Peyer's patch (tissue), 4 donors: ENCODE measurements at places on chromosomes 1 and 21.

GRCh38 chr1:219876798-219877209, 51.6 kb downstream of the SLC30A10 start:
- no peak for DNase-seq

- no peak for DNase-seq
Measured at GRCh38 chr1:151806170-151806569, 951 bp upstream of the LINGO4 start.

GRCh38 chr1:8015036-8015808, 10.9 kb downstream of the ERRFI1 start:
- no peak for DNase-seq

GRCh38 chr1:202661136-202661845, 49.0 kb downstream of the SYT2 start:
- no peak for DNase-seq

GRCh38 chr1:112712191-112712590, 2.9 kb downstream of the PPM1J start:
- DNase-seq, result no peak

GRCh38 chr1:36076979-36077573, 6.8 kb upstream of the TEKT2 start:
- no peak for DNase-seq

GRCh38 chr1:6129313-6129712, 50.8 kb downstream of the CHD5 start:
- no peak for DNase-seq

GRCh38 chr1:181086926-181087325, 1.6 kb upstream of the IER5 start:
- no peak for DNase-seq

DNA sequence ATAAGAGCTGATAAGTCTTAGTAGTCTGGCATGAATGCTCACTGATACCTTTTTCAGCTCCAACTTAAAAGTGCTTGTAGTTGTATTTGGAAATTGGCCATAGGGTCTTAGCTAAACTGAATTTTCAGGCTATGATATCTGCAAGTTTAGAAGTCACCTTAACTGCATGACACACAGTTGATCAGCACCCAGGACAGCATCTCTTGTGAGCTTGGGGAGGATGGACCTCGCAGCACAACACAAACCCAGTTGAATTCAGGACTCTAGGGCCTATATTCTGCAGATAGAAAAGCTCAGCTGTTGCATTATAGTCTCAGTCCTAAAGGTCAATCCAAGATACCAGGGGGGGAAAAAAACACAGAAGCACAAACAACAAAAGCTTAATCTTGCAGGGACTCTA, 394.3 kb downstream of the KCNH1 start:
- DNase-seq, result no peak

DNA sequence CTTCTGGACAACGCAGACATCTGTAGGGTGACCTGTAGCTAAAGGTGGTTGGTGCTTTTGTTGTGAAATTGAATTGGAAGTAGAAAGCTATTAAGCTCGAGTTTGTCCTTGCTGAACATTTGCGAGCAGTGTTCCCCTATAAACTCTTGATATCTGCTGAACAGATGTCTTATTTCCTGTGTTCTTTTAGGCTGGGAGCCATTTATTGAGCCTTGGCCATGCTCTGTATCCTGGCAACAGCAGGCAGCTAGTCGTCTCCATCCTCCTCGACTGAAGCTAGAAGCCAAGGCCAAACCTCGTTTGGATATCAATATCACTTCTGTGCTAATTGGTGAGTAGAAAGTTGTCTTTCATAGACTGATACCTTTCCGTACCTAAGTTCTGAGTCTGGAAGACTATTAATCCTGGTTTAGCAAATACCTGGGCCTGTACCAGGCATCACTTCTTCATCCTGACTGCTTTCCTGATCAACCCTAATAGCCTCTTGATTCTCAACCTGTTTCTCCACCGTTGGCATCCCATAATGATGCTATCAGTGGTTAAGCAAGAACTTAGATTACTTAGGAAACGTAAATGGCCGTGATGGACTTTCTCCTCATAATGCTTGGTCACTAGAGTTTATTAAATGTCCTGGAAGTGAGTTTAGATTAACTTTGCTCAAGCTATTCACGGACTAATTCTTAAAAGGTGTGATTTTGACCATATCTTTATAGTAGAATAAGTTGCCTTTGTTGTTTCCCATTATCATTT, 103.4 kb downstream of the VPS13D start:
- no peak for DNase-seq

DNA sequence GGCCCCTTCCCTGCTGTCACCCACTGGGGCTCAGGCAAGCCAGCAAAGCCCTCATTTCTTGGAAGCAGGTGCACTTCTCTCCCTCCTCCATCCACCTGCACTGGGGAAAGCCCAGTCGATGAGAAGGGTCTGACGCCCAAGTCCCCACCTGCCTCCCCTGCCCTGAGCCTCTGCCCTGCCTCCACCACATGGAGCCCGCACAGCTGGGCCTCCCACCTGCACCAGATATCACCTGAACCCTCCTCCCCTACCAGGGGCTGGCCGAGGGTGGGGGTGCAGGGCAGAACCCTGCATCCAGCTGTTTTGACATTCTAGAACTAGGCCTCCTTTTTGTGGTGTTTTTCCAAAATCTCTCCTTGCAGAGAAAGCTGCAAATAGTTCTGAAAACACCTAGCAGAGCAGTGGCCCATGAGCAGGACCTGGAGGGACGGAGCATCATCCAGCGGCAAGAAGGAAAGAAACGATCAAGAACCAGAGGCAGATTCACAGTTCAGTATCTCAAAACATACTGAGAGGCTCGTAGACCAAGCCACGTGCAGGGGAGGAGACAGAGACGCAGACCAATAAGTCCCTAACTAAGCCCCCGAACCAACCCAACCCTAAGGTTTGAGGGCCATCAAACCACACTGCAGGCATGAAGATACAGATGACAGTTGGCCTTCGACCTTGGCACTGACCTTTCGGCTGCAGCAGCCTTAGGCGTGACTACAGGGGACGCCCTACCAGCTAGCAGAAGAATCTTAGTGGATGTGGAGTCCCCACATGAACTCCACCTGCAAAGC, 16.7 kb downstream of the CHD5 start:
- DNase-seq, result no peak

- DNase-seq, result no peak
Measured at GRCh38 chr1:225949041-225949440, 8.0 kb upstream of the LEFTY2 start.

DNA sequence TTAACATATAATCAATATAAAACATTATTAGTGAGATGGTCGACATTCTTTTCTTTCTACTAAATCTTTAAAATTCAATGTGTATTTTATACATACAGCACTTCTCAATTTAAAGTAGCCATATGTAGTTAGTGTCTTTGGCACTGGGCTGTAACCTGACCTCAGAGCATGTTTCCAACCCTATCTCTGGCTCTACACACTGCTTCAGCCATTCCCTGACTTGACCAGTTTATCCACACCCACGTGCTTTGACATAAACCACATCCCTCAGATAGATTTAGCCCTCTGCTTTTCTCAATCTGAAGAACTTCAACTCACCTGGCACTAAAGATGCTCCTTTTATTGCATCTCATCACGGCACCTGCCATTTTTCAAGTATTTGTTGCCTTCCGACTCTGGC, 58.3 kb downstream of the RGS2 start:
- no peak for DNase-seq

DNA sequence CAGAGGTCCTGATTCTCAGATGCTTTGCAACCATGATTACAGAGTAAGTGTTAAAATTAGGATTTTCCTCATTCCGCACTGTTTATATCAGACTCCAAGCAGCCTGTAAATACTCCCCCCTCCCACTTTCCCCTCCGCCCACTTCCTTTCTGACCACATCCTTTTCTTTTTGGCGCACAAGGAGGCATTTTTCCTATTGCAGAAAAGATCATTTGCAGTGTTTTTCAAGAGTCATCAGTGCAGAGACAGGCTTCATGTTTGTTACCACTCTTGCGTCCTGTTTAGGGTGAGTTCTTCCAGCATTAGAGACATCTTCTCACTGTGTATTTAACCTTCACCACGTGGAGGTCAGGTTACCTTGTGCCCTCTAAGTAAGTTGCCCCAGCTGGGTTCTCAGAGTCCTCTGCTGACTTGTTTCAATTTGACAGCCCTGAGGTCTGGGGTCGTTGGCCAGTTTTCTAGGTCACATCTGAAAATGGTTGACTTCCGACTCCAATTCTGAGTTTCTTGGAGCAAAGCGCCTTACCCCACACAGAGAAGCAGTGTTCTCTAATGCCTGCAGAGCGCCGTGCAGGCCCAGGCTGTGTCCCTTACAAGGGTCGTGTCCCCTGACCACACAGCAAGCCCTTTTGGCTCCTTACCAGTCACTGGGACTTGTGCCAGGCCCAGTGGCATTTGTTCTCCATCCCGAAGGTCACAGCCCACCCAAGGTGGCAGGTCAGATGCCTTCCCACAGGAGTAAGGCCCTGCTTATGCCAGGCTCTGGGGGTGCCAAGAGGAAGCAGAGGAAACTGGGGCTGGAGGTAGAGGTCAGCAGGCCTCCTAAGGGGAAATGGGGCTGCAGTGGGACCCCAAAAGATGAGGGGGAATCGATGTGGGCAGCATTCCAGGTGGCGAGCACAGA, 85.6 kb downstream of the FAM78B start:
- DNase-seq, result no peak

GRCh38 chr1:20403423-20404145, 82.4 kb downstream of the CAMK2N1 start:
- no peak for DNase-seq

GRCh38 chr1:227884370-227885134, 63.2 kb downstream of the WNT9A start:
- DNase-seq, result peak; percentile 40

- no peak for DNase-seq
Measured at GRCh38 chr1:99646868-99647267, 955 bp downstream of the PALMD start.

DNA sequence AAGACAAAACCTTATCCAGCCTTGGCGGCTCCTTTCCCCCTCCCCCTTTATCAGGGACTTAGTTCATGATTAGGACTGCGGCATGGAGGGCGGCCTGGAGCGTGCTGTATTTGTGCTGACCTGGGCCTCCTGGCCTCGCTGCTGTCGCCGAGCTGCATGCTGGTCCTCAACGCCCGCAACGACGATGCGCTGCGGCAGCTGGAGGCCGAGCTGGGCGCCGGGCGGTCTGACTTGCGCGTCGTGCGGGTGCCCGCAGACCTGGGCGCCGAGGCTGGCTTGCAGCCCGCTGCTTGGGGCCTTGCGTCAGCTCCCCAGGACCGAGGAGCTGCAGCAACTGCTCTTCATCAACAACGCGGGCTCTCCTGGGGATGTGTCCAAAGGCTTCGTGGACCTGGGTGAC, 70.9 kb downstream of the TM2D1 start:
- no peak for DNase-seq

GRCh38 chr1:179167418-179167777, 62.1 kb downstream of the ABL2 start:
- DNase-seq, result no peak

- peak; percentile 76 for DNase-seq
Measured at GRCh38 chr1:10693497-10694273, 102.8 kb downstream of the CASZ1 start.

- DNase-seq, result peak; percentile 54
Measured at GRCh38 chr21:45846373-45847160, 135.0 kb upstream of the COL6A1 start.

- no peak for DNase-seq
Measured at GRCh38 chr1:198619375-198620140, 19.3 kb upstream of the PTPRC start.

DNA sequence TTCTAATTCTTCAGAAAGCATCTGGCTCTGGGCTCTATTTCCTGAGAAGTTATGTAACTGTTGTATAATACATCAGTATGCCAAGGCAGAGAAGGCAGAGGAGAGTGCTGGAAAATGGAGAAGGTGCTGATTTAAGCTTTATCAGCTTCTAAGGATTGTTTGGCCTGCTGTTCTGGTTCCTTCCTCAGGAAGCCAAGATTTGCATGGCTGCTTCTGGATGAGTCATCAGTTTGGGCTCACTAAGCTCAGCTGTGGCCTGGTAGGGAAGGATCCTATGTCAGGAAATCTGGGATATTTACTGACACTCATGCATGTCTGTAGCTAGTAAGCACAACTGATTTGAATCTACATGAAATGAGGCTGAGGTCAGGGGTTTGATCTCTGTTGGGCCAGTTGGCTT, 73.2 kb upstream of the ADGRL4 start:
- DNase-seq, result no peak

GRCh38 chr1:55544826-55545225, 329.7 kb upstream of the USP24 start:
- no peak for DNase-seq
